ENCODE measurements at places on chromosomes 5 and 9. TPM values are rescaled to one million over a fixed set of nuclear protein-coding genes. Genes with fewer than 3 reads are reported as not detected.

The CXCL14 gene
- 1.8 TPM for total RNA-seq

The TMEM174 gene
- total RNA-seq, result not detected

- no peaks in the 10 kb centered on the region for H3K27me3 ChIP-seq
- H3K4me3 ChIP-seq, result no peak overlapping the region
- no peak for DNase-seq
- no peak overlapping the region for H3K27ac ChIP-seq
Measured at GRCh38 chr5:126368239-126368812, 54.9 kb upstream of the GRAMD2B start.

- DNase-seq, result no peak
- H3K4me3 ChIP-seq, result no peak overlapping the region
- no peaks in the 10 kb centered on the region for H3K27me3 ChIP-seq
Measured at GRCh38 chr5:6686501-6686900, 26.7 kb upstream of the TENT4A start.

GRCh38 chr9:91771027-91771426 lies 179.0 kb downstream of the ROR2 start:
- H3K27ac ChIP-seq, result no peak overlapping the region
- no peak overlapping the region for H3K4me3 ChIP-seq
- DNase-seq, result peak; percentile 38
- no peaks in the 10 kb centered on the region for H3K27me3 ChIP-seq
